ENCODE measurements at places on chromosomes 3 and 15.

DNA sequence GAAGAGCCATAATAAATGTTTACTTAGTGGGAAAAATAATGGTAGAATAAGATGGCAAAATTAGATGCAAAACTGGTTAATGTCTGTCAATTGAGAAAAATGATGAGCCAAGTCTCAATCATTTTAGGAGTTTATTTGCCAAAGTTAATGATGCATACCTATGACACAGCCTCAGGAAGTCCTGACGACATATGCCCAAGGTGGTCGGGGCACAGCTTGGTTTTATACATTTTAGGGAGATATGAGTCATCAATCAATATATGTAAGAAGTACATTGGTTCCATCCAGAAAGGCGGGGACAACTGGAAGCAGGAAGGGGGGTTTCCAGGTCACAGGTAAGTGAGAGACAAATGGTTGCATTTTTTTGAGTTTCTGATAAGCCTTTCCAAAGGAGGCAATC, 31.5 kb downstream of the CLEC3B start:
- DNase-seq, result peak; percentile 33

GRCh38 chr3:169390271-169390670, 273.2 kb downstream of the MECOM start:
- no peak for DNase-seq

- DNase-seq, result no peak
Measured at GRCh38 chr3:21991061-21991460, 240.1 kb upstream of the ZNF385D start.

GRCh38 chr3:153245661-153246060, 83.6 kb downstream of the RAP2B start:
- DNase-seq, result no peak

DNA sequence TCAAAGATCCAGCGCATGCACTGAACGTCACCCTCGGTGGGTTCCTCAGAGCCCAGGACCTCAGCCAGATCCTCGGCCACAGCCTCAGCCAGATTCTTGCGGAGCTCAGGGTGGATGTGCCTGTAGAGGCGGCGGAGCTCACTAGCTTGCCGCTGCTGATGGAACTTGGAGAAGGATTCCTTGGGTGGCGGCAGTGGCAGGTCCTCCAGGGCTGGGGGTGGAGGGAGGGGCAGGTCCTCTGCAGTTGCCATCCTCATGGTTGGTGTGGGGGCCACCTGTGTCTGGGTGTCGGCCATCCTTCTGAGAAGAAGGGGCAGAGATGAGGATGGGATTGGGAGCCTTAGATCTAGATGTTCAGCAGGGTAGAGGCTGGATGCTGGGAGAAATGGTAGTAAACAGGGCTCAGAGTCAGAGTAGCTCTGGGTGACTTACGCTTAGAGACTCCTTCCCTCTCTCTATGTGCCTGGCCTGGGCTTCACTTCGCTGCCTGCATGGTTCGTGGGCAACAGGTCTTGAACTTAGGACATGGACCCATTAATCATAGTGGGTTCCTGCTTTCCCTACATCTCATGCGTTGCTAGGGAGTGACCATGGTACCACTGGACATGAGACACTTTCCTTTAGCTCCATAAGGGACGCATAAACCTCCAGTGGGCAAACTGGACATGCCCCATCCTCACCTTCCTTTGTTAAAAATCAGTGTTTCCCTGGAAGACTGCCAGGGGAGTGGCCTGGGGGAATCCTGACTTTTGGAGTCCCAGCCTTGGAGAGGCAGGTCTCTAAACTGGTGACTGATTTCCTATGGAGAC, 3.0 kb downstream of the XIRP1 start:
- no peak for DNase-seq

All from activated CD4-positive, alpha-beta T cell treated with anti-CD3 and anti-CD28 coated beads for 48 hours (primary cell).